NCI-H226 (cell line): ENCODE measurements at places on chromosomes 3 and 15.

DNA sequence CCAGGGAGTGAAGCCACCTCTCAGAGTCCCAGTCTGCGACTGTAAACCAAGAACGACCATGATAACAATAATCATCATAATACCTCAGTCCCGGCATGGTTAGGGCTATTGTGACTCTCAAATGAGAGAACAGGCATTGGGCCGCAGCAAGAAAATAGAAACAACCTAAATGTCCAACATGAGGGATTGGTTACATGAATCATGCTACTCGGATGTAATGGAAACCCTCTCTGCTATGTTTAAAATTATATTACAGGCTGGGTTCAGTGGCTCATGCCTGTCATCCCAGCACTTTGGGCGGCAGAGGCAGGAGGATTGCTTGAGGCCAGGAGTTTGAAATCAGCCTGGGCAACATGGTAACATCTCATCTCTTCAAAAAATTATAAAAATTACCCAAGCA, 2.8 kb downstream of the CPN2 start:
- DNase-seq, result no peak

GRCh38 chr15:43911235-43911781, 84.5 kb downstream of the WDR76 start:
- peak; percentile 20 for DNase-seq

- no peak for DNase-seq
These were observed 276.4 kb upstream of the TTC14 start for GRCh38 chr3:180325533-180325932.

DNA sequence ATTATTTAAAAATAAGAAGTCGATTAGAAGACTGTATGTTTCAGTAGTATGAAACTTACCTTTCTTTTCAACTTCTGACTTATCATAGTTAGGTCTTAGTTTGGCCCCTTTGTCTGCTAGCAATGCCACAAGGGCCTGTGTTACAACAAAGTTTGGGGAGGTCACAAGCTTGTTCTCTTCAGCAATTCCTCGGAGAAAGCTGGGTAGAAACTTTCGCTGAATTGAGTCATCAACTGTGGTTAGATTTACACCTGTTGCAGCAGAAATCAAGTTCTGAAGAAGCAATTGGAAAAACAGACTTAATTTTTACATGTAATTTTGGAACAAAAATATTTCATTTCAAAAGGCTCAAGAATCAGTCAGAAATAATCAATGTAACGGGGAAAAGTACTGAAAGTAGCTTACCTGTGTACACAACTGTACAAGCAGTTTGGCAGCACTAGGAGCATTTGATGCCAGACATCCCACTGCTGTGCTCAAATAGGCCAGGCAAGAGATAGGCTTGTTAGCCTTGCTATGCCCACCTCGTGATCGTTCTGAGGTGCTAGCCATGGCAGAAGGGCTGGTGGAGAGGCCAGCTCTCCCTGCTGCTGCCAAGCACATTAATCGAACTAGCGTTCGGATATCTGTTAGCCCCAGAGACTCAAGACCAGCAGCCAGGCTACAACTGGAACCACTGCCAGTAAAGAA, 58.6 kb downstream of the FBXL22 start:
- no peak for DNase-seq

DNA sequence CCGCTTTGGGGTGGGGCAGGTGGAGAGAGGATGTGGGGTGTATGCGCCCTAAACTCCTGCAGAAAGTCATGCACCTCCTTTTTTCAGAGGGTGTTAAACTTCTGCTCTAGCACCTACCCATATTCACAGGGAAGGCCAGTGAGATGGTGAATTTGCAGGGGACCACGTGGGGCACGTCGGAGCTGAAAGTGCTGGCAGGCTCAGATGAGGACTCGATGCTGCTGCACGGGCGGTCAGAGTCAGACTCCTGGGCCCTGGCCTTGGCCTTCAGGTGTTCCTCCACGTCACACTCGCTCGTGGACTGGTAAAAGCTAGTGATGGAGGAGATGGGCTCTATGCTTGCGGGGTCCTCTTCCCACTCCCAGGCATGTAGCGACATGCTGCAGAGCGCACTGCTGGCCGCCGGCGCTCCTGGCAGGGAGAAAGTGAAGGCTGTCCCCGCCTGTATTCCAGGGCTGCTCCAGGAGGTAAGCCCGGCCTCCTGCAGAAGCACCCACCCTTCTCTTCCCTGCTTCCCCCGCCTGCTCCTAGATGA, 883 bp downstream of the CFAP92 start:
- DNase-seq, result no peak

DNA sequence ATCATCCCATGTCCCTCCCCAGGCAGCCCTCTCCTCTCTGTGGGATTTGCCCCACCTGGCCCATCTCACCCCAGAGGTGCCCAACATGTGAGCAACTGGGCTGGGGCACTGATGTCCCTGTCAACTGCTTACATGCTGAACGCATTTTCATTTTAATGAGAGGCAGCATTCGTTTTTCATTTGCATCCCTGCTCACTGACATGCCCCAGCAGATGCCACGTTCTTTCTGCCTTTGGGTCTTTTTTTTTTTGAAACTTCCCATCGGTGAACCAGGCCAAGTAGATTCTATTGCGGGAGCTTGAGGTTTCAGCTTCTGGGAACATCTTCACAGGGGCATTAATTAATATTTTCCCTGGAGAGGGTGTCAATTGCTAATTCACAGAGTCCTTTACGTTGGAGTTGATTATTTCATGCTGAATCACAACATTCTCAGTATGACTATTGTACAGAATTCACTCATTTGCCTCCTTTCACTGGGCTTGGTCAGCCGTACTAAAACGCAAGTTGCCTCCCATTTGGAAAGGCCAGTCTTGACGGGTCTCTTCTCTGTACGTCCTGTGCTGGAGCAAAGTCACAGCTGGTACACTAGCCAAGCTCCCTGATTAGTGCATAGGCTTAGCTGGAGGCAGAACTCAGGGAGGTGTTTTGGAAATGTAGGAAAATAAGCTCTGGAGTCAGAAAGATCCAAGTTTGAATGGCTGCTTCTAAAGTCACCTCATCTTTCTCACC, 69.8 kb downstream of the CHRNA7 start:
- DNase-seq, result no peak

- DNase-seq, result peak; percentile 6
These were observed 41.1 kb upstream of the NANOGP8 start for GRCh38 chr15:35126236-35126635.

DNA sequence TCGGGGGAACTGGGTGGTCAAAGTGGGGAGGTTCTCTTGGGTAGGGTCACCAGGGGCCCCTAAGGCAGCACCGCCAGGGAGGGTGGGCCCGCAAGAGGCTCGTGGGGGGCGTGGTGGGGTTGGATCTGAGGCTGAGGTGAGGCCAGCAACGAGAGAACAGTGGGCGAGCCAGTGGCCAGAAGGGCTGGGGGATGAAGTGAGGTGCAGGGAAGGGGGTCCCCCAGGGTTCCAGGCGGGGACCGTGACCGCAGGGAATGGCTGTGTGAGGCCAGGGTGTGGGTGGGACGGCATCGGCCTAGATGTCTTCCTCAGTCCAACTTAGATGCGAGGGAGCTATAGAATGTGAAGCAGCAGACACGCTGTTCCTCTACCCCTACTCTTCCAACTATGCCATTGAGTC, 78.2 kb downstream of the SNRK start:
- DNase-seq, result no peak

DNA sequence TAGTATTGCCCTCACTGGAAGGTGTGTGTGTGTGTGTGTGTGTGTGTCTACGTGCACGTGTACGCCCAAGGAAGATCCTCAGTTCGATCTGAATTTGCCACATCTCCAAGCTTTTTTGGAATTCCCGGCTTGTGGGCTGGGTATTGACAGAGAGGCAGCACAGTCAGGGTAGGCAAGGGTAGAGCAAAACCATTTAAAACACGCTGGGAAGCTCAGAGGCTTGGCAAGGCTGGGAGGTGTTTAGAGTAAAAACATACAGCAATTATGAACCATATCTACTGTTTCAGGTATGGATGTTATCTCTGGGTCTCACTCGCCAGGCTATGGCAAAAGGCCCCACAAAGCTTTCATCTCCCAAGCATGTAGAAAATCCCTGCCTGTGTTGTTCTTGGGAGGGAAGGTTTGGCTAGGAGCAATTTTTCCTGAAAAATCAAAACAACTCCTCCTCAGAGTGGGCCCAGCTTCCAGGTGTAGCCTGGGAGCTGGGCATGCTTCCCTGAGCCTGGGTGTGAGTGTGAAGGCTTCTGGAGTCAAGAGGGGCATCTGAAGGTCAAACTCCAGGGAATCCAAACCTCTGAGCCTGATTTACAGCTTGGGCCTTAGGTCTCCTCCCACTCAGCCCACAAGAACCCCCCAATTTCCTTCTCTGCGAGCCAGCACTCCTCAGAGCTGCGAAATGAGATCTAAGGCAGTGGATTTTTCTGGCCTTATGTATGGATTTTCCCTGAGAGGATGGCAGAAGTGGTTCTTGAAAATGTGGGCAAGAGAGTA, 244.8 kb upstream of the TPRG1 start:
- peak; percentile 73 for DNase-seq

DNA sequence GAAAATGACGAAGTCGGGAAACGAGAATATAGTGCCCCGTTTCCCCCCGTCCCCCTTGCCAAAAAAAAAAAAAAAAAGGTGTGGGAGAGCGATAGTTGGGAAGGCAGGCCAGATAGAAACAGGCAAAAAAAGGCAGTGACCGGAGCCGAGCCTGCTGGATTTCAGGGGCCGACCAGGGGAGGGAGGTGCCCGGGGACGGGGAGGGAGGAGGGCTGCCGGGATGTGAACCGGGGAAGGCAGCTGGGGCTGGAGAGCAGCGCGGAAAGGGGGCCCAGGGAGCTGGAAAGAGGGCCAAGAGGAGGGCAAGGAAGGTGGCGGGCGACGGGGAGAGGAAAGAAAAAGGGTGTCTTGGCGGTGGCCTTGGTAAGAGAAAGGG, 837 bp downstream of the LRRN1 start:
- no peak for DNase-seq

DNA sequence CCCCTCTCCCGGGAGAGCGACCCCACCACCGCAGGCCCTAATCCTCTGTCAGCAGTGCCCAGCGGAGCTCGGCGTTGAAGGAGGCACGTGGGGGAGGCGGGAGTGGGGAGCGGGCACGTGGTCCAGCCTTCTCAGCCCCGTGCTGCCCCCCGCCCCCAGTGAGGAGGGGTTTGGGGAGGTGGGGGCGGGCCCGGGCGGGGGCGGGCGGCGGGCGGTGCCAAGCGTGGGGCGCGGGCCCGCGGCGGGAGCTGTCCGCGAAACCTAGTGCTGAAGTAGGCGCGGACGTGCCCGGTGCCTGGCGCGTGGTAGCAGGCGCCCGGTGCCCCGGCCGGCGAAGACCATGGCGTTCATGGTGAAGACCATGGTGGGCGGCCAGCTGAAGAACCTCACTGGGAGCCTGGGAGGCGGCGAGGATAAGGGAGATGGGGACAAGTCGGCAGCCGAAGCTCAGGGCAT, at the start of gene CPLX3:
TSS of gene CPLX3 (plus strand) at position 264 of the 456 bp plus-strand sequence. CDS start at position 341, 77 bp downstream.
- DNase-seq, result no peak

- no peak for DNase-seq
These were observed 12.3 kb upstream of the LMCD1 start for GRCh38 chr3:8489278-8489792.

DNA sequence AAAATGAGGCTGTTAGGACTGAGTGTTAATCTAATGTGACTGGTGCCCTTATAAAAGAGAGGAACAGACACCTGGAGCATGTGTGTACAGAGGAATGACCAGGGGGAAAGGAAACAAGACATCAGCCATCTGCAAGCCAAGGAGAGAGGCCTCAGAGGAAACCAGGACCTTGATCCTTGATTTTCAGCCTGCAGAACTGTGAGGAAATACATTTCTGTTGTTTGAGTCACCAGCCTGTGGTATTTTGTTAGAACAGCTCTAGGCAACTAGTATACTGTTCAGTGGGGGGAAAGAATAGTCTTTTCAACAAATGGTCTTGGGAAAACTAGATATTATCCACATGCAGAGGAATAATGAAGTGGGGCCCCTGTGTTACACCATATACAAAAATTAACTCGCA, 80.6 kb downstream of the CCR1 start:
- peak; percentile 89 for DNase-seq

- no peak for DNase-seq
These were observed 37.6 kb upstream of the RGMA start for GRCh38 chr15:93126599-93126998.

DNA sequence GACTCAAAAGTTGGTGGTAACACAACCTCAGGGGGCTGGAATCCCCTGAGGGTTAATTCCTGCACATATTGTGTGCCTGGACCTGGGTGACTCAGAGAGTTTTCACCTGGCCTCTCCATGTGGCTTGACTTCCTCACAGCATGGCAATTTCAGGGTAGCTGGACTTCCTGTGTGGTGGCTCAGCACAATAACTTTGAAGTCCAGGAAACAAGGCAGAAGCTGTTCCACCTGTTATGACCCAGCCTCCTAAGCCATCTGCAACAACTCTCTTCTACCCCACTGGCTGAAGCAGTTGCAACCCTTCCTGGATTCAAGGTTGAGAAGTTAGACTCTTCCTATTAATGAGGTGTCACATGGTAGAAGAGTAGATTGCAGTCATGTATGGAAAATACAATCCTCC, 58.4 kb downstream of the EDEM1 start:
- DNase-seq, result no peak

DNA sequence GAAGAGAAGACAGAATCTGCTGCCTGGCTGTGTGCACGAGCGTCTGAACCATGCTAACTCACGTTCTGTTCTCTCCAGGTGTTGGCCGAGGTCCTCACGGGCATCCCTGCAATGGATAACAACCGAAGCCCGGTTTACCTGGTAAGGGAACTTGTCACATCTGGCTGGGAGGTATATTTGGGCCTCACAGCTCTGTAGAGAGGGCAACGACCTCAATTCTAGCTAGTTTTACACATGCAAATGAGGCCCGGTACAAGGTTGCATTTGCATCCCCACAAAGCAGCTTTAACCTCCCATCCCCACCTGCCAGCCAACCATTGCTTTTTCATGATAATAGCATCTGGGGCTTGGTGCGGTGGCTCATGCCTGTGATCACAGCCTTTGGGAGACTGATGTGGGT, 22.0 kb upstream of the TATDN2 start:
- DNase-seq, result no peak

DNA sequence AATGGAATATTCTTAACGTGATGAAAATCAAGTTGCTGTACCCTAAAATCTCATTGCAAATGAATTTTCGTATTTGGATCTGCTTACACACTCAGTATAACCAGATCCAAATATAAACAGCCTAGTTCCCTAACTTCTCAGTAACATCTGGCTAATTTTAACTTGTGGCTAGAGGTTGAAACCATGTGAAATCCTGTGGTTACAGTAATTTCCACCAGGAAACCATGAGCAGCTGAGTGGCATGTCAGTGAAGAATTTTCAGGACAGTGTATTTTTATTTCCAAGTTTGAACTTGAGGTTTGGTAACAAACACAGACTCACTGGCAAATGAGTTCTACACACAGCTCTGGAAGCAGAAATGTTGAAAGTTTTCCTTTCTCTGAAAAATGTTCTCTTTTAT, 754.1 kb downstream of the NR2F2 start:
- DNase-seq, result peak; percentile 4

DNA sequence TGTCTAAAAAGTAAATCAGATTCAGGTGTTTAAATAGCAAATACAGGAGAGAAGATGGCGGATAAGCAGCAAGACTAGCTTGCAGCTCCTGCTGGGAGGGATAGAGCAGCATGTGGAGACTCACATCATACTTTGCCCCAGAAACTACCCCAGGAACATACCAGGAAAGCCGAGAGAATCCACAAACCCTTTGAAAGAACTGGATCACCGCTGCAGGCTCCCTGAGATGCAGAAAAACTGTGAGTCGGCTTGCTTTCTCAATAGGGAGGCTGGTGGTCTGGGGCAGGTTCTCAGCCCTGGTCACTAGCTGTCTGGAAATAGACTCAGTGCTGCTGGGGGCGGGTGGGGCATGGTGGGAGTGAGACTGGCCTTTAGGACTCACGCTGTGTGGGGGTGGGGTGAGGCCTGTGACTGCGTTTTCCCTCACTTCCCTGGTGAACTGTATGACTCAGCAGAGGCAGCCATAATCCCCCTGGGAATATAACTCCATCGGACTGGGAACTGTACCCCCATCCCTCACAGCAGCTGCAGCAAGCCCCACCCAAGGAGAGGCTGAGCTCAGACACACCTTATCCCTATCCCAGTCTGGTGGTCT, 142.8 kb downstream of the CNTN6 start:
- DNase-seq, result no peak
